ENCODE measurements at places on chromosomes 7 and 10.

DNA sequence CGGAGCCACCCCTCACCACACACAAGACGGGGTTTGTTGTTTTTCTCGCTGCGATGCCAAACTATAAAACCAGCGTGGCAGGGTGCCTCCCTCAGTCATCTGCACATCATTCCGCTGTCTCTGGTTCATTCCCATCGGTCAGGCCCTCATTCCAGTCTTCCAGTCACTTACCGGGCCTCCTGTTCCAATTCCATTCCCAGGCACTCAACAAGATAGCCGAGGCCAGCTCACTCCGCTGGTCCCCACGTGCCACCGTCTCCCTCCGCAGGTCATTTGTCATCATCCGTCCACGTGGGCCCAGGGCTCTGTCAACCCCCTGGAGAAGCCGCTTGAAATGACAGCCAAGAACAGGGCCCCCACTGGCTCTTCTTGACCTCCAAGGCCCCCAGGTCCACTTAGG is 6.1 kb upstream of the TMEM184A start:
- DNase-seq = no peak

DNA sequence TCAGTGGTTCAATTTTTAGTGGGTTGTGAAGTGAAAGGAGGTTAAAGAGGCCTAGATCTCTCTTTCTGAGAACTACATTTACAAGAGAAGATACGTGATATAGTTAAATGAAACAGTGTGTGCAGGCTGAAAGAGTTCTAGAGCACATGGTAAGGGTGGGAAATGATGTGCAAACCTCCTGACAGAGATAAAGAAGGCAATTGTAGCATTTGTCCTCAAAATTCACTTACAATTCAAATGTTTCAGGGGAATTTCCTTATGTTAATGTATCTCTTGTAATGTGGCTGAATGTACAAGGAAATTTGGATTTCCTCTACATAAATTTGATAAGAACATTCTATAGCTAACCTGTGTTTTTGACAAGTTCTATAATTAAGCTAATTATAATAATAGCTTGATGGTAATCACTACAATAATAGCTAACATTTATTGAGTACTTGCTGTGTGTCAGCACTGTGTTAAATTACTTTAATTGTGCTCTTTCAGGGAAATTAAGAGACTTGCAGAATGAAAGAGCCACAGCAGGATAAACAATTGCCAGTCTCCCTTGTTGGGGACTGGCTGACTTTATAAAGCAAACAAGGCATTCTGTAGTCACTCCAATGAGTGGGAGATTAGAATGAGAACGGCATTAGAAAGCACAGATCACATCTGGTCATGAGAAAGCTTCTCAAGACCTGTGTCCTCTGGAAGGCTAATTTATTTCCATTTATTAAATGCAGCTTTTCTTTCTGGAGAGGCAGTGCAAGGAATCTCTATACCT is 139.7 kb upstream of the TMEM72 start:
- no peak for DNase-seq

- DNase-seq = no peak
Measured at GRCh38 chr10:104437226-104437625, 83.6 kb downstream of the CFAP58 start.

GRCh38 chr10:31064348-31064747 is 32.7 kb upstream of the ZNF438 start:
- DNase-seq = no peak

GRCh38 chr10:122911889-122912484 is 1.6 kb downstream of the FAM24A start:
- no peak for DNase-seq

- DNase-seq = peak; percentile 23
Measured at GRCh38 chr10:50577681-50578350, 45.9 kb downstream of the SGMS1 start.
